Activated naive CD4-positive, alpha-beta T cell treated with anti-CD3 and anti-CD28 coated beads, Interleukin-2, amount 50 U/mL, for 72 hours (primary cell): ENCODE measurements at places on chromosomes 5 and 9.

GRCh38 chr5:55360190-55360589 lies 52.4 kb downstream of the MTREX start:
- no peak for DNase-seq

DNA sequence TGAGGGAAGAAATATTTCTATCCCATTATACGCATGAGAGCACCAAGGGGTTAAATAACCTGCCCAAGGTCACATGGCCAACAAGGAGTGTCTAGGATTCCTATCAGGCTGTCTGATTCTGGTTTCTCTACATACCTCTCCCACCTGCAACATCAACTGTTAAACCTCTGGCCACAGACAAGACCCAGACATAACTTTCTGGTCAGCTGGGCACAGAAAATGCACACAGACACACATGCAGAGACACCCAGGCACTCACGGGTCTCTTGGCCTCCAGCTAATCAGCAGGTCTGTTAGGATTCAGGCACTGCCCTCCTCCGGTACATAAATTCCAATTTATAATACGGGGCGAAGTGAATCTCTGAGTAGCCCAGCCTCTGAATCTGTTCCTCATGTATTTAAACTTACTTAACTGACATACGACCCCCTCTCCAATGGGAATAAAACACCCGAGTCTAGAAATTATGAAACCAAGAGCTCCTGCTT lies 1.5 kb downstream of the SEPTIN8 start:
- DNase-seq: no peak

DNA sequence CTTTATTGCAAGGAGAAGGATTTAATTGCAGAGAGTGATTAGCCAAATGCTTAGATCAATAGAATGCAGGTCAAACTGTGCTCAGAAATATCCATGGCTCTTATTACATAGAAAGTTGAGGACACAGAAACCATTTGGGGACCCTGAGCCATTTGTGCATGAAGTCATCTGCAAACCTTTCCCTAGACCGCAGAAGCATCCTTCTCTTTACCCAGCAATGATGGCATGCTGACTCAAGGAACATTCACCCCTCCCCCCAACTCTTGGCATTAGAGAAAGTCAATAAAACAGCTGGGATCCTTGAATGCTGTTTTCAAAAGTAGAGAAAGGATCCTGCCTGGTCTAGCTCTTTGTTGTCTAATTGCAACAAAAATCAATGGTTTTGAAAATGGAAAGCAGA lies 73.5 kb downstream of the PPP2R2B start:
- no peak for DNase-seq

- DNase-seq: no peak
Measured at GRCh38 chr5:2557435-2557834, 194.0 kb downstream of the IRX2 start.

DNA sequence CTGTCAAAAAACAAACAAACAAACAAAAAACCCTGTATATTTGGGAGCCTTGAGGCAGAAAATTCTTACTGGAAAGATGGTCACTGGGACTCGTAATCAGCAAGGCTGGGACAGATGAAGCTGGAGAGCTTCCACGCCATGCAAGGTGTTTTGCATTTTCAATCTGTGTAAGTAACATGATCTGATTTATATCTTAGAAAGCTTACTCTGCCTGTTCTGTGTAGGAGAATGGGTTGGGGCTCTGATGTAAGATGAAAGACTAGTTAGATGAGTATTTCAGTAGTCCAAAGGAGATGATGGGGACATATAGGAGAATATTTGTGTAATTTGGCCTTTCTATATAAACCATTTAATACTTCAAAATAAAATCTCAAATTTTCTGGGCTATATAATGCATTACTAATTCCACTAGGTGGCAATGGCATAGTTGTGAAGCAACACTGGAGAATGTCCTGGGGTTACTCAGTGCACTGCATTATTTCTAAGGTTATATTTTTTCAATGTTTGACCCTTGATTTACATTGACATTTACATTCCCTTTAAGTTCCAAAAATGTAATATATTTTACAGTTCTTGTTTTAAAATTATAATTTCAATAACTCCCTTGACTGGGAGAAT lies 21.9 kb upstream of the FSD1L start:
- no peak for DNase-seq

DNA sequence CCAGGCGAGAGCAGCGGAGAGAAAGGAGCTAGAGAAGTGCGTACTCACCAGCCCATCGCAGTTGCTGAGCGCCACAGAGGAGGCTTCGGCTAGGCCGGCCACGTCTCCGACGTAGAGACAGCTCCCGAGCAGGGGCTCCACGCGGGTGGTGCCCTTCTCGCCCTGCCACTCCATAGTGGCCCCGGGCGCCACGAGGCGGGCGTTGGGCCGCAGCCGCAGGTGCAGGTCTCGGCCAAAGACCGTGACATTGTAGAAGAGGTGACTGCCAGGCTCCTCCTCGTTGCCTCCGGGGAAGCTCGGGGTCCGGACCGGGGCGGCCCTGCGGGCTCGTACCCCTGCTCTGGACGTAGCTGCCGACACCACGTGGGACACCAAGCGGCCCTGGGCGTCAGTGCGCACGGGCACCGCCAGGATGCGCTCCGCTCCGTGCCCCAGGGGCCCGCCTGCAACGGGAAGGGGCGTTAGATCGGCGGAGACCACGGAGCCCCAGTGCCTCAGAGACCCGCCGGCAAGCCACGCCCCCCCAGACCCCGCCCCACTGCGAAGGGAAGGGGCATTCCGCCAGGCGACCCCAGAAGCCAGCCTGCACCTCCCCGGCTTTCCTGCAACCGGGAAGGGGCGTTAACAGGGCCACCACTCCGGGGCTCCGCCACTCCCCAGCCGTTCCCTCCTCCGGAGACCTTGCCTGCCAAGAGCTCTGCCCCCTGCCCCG lies 1.4 kb downstream of the ADAMTS2 start:
- DNase-seq: no peak

DNA sequence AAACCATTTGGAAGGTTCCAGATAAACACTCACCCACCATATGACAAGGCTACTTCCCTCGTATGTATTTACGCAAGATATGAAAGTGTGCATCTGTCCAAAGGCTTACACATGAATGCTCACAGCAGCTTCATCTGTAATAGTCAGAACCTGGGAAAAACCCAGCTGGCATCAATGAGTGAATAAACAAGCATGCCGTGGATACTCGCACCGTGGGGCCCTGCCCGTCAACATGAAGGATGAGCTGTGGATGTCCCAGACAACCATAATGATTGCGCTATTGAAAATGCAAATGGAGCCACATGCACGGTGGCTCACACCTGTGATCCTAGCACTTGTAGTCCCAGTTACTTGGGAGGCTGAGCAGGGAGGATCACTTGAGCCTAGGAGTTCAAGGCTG lies 60.6 kb upstream of the FCN1 start:
- no peak for DNase-seq

DNA sequence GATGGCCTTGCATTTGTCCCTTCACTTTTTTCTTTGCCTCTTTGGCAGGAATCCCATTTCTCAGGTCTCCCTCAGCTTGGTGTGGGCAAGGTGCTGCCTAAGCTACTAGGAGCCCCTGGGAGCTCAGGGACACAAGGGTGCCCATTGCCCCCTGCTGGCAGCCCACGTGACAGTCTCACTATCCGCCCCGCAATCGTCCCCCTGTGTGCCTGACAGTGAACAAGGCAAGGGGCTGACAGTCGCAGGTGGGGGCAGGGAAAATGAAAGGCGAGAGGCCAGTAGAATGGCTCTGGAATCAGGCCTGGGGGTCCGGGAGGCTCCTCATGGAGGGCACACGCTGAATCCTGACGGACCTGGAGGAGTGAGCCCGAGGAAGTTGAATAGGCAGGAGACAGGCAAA lies 2.0 kb upstream of the PCDH12 start:
- no peak for DNase-seq
